ENCODE measurements at places on chromosomes 12 and 14.

GRCh38 chr14:104536942-104537612, 42.5 kb upstream of the C14orf180 start:
- no peak for DNase-seq

DNA sequence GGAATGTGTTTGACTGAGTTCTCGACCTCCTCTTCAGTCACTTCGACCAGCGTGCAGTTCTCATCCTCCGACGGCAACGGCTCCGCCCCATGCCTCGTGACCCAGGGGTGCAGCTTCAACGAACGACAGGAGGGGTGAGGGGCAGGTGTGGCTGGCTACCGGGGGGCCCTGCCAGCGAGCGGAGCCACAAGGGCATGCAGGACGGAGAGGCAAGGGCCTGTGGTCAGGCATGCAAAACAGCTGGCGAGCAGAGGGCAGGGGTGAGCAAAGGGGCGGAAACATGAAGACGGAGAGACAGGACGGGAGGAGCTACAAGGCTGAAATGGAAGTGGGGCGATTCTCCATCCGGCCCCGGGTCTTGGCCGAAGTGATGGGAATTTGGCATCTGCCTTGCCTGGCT, 38.7 kb downstream of the P2RX4 start:
- DNase-seq = peak; percentile 46

DNA sequence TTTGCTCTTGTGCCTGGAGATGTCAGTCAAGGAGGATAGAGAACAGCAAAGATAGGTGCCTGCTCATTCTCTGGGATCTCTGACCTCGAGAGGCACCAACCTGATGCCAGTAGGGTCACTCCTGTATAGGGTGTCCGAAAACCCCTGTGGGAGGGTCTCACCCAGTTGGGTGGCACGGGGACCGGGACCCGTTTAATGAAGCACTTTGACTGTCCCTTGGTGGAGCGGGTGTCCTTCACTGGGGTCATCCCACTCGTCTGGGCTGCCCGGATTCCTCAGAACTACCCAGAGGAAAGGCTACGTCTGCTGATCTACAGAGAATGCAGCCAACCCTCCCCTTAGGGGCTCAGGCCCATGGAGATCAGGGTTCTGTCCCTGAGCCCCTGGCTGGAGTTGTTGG, 157.6 kb downstream of the CAPZA3 start:
- no peak for DNase-seq

DNA sequence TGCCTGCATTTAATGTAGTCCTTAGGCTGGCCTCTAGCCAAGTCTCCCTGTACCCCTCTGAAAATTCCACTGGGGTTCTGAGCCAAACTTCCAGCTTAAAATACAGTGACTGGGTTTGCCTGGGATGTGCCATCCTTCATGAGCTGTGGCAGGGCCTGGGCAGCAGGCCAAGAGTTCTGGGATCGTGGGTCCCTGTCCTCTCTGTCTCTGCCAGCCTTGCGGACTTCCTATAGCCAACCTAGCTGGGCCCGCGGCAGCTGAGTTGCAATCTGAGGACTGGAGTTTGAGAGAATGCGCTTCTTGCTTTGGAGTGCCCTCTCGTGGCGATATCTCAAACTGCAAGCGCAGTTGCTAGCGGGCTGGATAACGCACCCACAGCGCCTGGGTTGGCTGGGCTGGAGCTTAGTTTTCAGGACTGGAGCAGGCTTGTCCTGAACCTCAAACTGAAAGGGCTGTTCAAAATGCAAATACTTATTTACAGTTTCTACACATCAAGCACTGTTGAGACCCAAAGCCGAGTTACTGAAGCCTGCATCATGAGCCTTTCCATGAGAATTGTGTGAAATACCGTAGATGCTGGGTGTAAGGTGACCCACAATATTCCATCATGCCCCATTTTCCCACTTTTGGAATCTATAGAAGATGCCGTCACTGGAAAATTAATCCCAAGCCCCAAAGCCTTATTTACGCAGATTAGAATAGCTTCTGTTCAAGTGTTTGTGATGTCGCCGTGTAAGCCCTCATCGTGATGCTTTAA, 7.3 kb upstream of the IFI27L2 start:
- peak; percentile 87 for DNase-seq

DNA sequence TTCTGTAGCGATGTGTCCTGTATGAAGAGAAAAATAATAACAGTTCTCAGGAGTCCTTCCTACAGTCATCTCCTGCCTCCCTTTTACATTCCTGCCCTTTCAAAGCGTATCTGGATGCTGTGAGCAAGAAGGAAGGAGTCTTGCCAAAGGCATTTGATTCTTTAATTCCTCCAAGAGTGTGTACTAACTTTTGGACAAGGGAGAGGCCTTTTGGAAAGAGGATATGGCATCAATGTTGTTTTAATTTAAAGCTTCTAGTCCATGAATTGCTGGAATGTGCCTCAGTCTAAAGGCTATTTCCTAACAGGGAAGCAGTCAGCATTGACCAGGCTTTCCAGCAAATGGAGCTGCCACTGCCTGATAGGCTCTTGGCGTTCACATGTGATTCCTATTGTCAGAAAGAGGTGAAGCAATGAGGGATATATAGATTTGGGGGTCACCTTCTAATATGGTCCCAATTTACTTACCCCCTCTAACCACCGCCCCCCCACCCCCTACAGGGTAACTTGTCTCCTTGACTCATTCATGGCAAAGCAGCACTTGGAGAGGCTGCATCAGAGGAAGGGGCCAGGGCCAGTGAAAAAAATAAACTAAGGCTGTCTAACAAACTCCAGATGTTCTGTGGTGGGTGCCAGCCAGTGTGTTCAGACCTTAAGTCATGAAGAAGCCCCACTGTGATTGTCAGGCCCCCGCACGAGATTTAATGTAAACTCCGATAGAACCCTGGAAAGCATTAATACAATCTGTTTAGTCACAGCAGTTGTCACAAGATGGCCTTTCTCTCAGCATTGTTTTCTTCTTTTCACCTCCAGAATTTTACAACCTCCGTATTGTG, 220.3 kb downstream of the FBXL14 start:
- no peak for DNase-seq

GRCh38 chr12:98948343-98948949, 303.4 kb downstream of the APAF1 start:
- DNase-seq = no peak

- DNase-seq = no peak
Measured at GRCh38 chr14:49770212-49770817, 2.4 kb downstream of the KLHDC2 start.

- DNase-seq = no peak
Measured at GRCh38 chr14:20429801-20430669, 5.9 kb downstream of the KLHL33 start.

Measured in NAMALWA (cell line).